ENCODE measurements at places on chromosomes 1 and 21.

- DNase-seq = no peak
Measured at GRCh38 chr1:228420968-228421826, 4.5 kb upstream of the TRIM17 start.

- no peak for DNase-seq
Measured at GRCh38 chr1:10674700-10675609, 121.5 kb downstream of the CASZ1 start.

GRCh38 chr1:9793291-9793690 lies 30.5 kb downstream of the CLSTN1 start:
- no peak for DNase-seq

DNA sequence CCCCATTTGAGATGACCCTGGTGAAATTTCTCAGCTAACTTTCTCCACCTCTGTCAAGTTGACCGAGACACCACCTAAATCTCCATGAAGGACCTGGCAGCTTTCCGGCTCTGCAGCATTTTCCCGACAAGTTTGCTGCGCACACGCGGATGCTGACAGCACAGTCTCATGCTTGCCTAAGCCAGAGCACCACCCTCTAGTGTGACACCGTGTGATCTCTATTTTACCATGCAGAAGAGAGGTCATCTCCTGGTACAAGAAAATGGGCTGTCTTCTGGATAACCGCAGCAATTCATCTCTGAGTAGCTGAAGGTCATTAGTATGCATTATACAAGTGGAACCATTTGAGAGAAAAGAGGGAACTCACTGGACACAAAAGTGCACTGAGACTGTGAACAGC lies 38.9 kb upstream of the H6PD start:
- no peak for DNase-seq

GRCh38 chr1:25020851-25021590 lies 90.9 kb upstream of the RUNX3 start:
- DNase-seq = no peak

GRCh38 chr1:219837274-219837993 lies 90.9 kb downstream of the SLC30A10 start:
- DNase-seq = peak; percentile 3

- no peak for DNase-seq
Measured at GRCh38 chr1:9737057-9737456, 85.5 kb downstream of the PIK3CD start.

- DNase-seq = no peak
Measured at GRCh38 chr1:208216062-208216461, 28.1 kb downstream of the PLXNA2 start.

DNA sequence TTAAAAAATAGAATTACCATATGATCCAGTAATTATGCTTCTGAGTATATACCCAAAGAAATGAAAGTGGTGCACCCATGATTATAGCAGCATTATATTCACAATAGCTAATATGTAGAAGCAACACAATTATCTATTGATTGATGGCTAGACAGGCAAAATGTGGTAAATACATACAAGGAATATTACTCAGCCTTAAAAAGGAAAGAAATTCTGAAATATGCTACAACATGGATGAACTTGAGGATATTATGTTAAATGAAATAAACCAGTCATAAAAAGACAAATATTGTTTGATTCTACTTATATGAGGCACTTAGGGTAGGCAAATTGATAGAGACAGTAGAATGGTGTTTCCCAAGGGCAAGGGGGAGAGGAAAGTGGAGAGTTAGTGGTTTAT lies 80.8 kb downstream of the MAP3K7CL start:
- no peak for DNase-seq

DNA sequence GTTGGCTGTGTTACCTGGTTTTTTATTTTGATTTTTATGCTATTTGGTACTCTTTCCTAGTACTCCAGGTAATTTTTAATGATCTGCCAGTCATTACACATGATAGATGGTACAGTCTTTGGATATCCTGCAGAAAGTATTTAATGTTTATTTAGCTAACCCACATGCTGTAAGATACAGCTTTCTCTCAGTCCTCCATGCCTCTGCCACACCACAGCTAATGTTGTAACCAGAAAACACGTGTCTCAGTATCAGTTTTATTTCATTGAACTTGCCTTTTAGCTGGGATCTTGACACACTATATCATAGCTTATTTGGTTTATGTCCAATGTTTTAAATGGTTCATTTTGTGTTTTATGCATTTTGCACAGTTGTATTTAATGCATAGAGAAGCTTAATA lies 1648.4 kb downstream of the KCNT2 start:
- DNase-seq = no peak

DNA sequence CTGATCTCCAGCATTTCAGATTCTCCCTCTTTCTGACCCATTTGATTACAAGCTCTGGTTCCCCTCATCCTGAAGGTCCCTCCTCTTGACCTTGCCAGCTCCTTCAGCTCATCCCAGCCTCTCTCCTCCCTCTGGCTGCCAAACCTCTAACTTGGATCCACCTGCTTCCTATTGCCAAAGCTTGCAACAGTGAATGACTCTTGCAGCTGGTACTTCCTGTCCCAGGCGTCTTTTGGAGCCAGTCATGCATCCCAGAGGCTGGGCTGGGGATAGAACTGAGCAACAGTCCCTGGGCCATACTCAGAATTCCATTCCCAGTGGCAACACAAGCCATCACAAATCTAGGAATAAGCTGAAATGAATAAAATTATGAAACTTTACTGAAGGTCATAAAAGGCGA lies 27.7 kb upstream of the SPOCD1 start:
- no peak for DNase-seq

- no peak for DNase-seq
Measured at GRCh38 chr1:106217765-106218164, 838.7 kb upstream of the PRMT6 start.

DNA sequence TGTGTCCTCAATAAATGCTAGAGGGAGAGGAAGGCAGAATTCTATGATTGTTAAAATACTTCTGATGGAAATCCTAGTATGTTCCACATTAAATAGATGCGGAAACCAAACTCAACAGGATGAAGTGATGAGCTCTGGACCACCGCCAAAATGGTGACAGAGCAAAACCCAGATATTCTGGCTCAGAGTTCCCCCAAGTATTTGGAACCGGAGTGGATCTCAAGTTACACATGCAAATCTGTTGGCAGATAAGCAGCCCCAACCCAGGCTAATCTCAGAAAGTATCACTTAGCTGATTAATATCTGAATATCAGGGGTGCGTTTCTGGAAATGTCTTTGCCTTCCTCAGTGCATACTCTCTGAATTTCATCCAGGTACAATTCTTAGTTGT lies 17.4 kb upstream of the GRHL3 start:
- DNase-seq = no peak

DNA sequence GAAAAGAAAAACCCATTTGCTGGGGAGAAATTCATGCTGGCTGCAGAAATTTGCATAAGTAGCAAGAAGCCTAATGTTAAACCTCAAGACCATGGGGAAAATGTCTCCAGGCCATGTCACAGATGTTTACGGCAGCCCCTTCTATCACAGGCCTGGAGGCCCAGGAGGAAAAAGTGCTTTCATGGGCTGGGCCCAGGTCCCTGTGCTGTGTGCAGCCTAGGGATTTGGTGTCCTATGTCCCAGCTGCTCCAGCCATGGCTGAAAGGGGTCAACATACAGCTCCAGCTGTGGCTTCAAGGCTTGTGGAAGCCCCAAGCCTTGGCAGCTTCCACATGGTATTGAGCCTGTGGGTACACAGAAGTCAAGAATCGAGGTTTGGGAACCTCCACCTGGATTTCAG lies 93.0 kb downstream of the HFM1 start:
- DNase-seq = no peak

GRCh38 chr1:11703357-11704193 lies 12.1 kb downstream of the DRAXIN start:
- DNase-seq = no peak

GRCh38 chr1:16625497-16626408 lies 12.4 kb upstream of the NBPF1 start:
- no peak for DNase-seq

DNA sequence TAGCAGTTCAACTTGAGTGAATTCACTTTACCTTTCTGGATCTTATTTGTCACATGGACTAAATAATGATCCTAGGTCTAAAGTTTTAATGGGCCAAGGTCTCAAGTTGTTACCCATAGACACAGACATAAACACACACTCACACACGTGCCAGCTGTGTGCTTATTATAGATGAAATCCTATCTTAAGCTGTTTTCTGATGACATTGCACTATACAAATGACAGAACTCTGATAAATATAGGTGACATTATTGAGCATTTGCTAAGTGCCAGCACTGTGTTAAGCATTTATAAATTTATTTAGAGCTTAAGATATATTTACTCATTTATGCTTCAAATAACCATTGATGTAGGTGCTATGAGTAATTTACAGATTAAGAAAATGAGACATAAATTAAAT lies 474.4 kb upstream of the NR5A2 start:
- no peak for DNase-seq

- DNase-seq = no peak
Measured at GRCh38 chr1:100152271-100152670, 19.3 kb downstream of the TRMT13 start.

- DNase-seq = no peak
Measured at GRCh38 chr1:27307874-27308598, 13.9 kb upstream of the TMEM222 start.

DNA sequence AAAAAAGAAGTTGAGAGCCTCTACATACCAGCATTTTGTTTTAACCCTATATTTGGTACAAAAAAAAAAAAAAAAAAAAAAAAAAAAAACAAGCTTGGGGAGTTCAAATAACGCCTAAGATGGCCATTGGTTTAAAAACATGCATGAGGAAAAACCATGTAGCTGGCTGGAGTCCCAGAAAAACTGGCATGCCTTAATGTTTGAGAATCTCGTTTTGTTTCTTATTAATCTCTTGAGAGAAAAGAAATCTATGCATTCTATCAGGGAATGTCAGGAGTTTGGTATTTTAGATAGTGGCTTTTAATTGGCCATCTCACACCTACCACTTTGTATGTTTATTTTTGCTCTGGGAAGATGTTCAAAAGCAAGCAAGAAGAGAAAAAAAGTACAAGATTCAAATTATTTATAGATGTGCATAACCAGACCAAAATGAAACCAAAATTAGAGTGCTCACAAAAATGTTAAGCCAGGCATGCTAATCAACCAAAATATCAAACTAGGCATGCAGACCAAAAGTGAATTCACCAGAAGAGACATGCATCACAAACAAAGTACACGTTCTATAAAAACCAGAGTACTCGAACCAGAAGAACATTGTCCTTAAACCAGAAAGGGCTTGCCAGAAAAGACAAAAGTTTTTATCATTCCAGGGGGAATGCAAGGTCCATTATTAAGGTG lies 156.6 kb downstream of the AK5 start:
- DNase-seq = no peak

Data from activated T-cell treated with anti-CD3 and anti-CD28 coated beads, Interleukin-2, amount 50 U/mL, for 72 hours (primary cell).